Vagina (tissue), 2 donors: ENCODE measurements at places on chromosomes 2 and 18.

DNA sequence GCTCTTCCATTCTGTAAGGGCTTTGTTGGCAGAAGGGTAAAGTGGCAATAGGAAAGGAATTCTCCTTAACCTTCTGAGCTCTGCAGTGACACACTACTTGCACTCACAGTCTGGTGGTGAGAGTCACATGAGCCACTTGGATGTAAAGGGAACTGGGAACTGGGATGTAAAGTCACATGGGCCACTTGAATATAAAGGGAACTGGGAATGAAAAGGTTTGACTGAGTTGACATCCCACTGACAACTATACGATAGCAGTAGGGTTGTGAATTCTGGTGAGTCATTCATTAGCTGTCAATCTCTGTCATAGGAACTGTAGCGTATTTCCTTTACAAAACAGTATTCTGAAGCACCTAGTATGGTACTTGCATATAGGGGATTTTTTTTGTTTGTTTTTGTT is 5.5 kb downstream of the RPE start:
- DNase-seq: no peak

- DNase-seq: no peak
Observed at GRCh38 chr2:151771599-151772358, 37.5 kb upstream of the NEB start.

DNA sequence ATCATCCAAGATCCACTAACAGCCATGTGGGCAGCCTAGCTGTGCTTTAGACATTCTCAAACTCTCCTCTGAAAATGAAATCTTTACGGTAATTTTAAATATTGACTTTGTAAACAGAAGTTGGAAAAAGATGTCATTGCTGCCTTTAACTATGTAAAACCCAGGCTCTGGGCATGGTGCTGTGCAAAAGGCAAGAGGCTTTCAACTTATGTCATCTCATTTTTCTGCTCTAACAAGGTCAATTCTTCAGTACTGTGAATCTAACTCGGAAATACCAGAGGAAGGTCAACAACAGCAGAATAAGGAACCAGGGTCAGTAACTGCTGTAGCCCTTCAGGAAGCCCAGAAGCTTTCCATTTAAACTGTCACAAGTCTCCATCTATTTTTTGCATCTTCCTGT is 37.0 kb upstream of the MPP4 start:
- DNase-seq: no peak

DNA sequence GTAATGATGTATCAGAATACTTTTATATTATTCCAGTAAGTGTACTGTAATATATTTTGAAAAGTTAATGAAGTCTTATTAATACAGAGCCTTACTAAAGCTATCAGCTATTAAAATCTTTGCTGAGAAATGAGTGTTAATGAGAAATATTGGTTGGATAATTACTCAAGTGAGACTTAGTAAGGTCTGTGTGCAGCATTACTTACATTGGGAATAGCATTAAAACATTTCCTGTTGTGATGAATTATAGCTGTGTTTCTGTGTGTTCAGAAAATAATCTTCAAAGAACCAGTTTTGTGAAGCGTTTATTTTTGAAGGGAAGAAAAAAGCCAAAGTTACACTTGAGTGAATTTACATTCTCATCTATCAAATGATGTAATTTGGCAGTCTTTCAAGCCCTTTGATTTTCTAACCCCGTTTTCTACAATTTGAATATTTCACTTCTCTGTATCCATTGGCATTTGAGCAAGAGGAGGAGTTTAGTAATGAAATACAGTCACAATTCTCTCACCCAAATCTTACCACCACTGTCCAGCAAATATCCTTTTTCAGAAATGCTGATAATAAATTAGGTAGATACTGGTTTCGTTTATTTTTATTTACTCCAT is 123.5 kb upstream of the BOD1L2 start:
- no peak for DNase-seq

DNA sequence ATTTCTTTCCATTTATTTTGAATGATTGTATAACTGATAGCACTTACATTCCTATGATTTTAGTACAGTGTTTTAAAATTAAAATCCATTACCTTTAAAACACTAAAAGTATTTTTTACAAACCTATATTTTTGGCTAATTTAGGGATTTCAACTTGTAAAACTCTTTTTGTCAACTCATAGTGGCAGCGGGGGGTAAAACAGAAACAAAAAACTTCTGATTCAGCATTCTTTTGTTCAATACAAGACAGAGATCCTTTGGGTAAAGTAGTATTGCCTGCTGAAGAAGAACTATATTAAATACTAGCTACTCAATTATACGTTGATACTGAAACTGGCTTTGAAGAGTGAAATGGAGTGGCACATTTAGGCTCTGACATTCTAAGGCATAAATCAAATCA is 437.4 kb upstream of the CDH19 start:
- no peak for DNase-seq

DNA sequence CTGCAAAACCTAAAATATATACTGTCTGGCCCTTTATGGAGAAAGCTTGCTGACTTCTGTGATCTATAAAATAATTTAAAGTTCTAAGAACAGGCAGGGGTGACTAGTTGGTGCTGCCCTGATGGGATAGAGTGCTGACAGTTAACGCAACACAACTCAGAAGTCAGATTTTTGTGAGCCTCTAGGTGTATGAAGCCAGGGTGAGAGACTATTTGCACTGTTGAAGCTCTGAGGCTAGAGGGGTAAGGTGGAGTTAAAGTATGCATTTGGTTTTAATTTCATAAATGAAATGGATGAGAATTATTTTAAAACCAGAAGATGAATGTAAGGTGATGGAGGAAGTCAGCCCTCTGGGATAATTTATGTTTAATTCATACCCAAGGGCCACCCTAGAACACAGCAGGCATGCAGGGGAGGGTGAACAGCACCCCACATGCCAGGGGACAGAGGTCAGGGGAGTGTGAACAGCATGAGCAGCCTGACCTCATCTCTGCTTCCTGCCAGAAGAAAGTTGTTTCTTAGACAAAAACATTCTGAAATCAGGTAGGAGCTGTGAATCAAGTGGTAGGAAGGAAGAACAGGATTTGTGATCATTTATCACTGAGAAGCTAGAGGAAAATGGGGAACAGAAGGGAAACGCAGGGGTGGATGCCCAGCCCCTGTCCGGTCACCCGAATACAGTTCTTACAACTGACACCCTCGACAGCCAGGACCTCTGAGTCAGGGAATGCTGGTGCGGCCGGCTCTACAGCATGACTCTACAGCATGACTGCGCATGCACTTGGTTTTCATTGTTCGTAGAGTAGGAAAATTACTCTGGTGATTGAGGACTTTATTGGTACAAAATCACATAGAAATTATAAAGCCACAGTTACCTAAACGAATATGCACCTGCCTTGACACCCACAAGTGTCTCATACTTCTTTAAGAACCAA is 93.1 kb downstream of the MBP start:
- DNase-seq: no peak

DNA sequence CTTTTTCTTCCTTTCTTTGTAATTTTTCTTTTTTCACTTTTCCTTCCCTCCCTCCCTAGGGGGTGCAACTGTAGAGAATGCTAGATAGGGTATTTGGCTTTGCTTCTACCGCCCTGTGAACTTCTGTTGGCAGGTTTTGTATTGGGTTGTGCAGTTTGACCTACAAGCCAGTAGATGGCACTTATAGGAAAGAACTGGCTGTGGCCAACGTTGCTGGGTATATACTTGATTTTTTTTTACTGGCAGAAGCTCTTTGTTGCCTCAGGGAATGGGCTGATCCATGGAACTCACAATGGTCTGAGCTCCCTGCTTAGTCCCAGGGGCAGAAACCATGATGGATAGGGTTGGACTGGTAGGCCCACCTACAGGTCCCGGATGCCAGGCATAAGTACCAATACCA is 1019.5 kb upstream of the LRRTM1 start:
- no peak for DNase-seq

- DNase-seq: no peak
Observed at GRCh38 chr2:238563551-238563950, 136.8 kb downstream of the ASB1 start.

GRCh38 chr2:234952270-234953115 is 676 bp downstream of the SH3BP4 start:
- DNase-seq: no peak

- DNase-seq: no peak
Observed at GRCh38 chr2:33494155-33494779, 17.8 kb downstream of the RASGRP3 start.

DNA sequence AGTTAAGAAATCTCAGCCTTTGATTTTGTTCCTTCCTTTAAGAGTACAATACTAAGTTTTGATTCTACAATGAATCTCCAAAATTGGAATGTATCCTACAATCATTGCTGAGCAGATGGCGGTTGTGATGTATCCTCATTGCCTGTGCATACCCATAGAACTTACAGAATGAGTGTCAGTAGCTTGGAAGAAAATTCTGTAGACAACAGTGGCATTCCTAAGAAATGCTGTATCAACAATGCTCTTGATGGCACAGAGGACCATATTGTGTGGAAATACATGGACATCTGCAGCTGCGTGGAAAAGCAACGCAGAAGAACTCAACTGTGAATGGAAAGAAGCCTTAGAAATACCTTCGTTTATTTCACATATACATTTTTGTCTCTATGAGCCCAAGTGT is 30.2 kb downstream of the GAREM1 start:
- DNase-seq: no peak

DNA sequence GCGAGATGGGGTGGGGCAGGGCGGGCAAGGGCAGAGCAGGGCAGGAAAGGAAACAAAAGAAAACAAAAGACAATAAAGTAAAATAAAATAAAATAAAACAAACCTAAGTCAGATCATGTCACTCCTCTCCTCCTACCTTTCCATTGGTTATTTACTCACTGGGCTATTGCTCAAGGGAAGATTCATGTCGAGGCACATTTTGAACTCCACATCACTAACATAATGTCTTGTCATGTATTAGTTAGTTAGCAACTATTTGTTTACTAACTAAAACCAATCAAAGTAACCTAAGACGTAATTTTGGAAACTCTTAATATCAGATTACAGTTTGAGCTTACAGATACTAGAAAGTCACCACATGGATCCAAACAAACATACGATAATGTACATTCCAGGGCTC is 2.2 kb downstream of the C1D start:
- DNase-seq: no peak

DNA sequence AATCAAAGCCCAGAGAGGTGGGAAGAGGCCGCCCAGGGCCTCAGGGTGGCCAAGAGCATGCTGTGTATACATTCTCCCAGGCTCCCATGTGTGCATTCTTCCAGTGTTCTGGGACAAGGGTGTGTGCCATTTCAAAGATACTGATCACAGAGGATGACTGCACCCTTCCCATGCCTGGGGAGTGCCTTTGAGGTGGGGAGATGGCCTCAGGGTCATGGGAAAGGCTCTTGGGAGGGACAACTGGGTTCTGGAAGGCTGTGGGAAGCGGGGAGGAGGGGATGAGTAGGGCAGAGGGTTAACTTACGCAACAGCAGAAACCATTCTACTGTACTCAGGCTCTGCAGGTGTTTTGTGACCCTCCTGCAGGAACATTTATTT is 40.9 kb downstream of the KLHL29 start:
- no peak for DNase-seq

- DNase-seq: no peak
Observed at GRCh38 chr18:51070545-51070944, 40.5 kb downstream of the SMAD4 start.

GRCh38 chr2:14306268-14306861 is 326.2 kb upstream of the LRATD1 start:
- no peak for DNase-seq

GRCh38 chr2:108637304-108637669 is 82.0 kb upstream of the RANBP2 start:
- DNase-seq: no peak

GRCh38 chr18:32915516-32915915 is 142.7 kb upstream of the KLHL14 start:
- no peak for DNase-seq

GRCh38 chr2:152350155-152350679 is 15.2 kb downstream of the FMNL2 start:
- DNase-seq: no peak

GRCh38 chr2:216665242-216665641 is 30.1 kb downstream of the IGFBP5 start:
- DNase-seq: no peak

DNA sequence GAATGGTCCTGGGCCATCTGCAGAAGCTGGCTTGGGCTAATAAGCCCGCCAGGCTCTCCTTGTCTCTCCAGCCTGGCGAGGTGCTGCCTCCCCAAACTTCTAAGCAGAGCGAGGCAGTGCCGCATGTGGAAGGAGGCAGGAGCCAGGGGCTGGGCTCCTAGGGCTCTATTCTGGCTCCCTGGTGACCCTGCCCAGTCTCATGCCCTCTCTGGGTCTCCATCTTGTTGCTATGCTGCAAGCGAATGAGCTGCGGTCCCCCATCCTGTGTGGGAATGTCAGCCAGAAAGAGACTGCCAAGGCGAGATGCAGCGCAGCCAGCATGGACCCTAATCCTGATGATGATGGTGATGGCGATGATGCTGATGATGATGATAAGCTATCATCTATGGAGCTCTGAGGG is 48.7 kb downstream of the TNS1 start:
- DNase-seq: no peak

DNA sequence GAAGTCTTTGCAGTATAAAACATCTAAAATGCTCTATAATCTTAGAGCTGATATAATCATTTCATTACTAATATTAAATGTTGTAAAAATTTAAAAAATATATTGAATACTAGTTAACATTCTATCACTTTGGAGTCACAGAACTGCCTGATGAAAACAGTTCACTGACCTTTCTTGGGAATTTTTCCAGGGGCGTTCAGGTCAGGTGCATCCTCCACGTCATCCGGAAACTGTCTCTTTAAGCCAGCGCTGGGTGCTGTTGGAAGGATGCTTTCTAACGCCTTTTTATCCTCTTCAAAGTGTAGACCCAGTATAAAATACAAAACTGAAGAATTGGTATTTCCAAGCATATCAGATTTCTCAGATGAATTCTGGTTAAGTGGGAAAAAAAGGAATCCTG is 22.8 kb downstream of the LONRF2 start:
- DNase-seq: no peak

DNA sequence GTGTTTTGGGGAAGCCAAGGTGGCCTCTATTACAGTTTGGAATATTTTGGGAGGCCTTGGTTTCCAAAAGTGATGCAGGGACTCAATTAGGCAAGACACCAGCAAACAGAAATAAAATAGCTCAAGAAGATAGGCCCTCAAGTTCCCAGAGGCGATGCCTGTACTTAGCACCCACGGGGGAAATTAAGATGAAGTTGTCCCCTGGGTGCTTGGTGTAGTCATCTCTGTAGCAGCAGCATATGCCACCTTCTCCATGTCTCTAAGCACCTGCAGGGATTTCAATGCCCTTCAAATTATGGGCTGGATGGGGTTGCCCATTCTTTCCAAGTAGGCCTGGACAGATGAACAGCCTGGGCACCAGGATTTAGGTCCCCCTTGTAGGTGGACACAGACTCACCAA is 185.0 kb downstream of the CTIF start:
- no peak for DNase-seq

- no peak for DNase-seq
Observed at GRCh38 chr2:196263181-196263747, 91.9 kb upstream of the STK17B start.

- DNase-seq: no peak
Observed at GRCh38 chr2:100887713-100888495, 68.0 kb downstream of the NPAS2 start.
